Activated CD4-positive, alpha-beta T cell treated with anti-CD3 and anti-CD28 coated beads, Interleukin-2, amount 50 U/mL, for 1 hour (primary cell): ENCODE measurements at places on chromosomes 3 and 15.

DNA sequence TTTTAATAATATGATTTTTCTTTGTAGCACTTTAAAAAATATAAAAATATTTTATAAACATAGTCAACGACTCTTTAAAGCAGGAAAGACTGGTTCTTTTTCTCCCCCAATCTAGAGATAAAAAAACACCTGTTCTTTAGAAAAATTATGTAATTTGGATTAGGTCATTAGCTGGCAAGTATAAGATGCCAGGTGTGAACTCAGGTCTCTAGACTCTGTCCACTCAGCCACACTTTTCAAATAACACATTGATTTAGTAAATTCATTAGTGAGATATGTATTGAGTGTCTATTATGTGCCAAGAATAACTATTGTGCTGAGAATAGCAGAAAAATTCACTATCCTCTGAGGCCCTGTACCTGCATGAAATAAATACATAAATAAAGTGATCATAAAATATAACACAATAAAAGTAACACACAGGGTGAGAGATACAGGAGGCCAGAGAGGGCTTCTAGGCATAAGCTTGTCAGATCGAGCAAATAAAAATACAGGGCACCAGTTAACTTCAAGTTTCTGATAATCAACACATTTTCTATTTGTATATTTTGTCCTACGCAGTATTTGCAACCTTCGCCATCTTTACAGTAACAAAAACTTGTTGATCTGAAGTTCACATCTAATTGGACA, 867.1 kb upstream of the GBE1 start:
- no peak for DNase-seq

GRCh38 chr3:27718459-27718858, 3.7 kb downstream of the EOMES start:
- no peak for DNase-seq

GRCh38 chr3:69811452-69812401, 72.5 kb downstream of the MITF start:
- DNase-seq, result no peak

GRCh38 chr3:75886971-75887526, 101.7 kb upstream of the ZNF717 start:
- DNase-seq, result no peak

- DNase-seq, result no peak
Observed at GRCh38 chr3:108119398-108120104, 28.7 kb upstream of the CD47 start.

DNA sequence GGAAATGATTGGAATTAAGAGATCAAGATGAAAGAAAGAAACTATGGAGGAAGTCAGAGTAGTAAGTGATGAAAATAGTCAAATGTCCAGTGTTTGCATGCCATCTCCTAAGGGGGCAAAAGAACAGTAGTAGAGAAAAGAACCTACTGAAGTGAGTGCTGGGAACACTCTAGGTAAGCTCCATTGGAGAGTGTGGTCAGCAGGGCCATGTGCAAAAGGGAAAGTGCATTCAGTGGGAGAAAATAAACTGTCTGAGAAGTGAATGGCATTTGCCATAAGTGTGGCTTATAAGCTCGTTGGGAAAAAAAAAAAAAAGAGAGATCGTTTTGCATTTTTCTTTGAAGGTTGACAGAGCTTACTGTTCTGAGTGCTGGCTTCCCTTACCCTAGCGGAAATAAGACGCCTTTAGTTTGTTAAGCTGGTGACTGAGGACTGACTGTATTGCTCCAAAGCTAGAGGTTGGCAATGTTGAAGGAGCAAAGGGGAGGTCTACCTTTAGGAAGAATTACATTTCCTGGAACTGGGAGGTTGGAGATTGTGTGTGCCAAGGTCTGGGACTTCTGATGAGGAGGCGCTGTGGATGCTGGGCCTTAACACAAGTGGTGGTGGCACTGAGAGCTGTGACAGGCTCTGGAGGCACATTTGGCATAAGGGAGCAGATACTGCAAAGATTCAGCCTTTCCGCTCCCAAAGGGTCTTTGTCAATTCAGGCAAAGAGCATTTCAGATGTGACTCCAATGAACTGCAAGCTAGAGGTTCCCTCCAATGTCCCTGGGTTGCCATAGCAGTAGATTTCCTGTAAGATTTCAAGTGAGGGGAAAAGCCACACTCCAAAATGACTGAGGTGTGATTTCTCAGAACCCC, 287.8 kb upstream of the SATB1 start:
- no peak for DNase-seq
